ENCODE measurements at places on chromosomes 5 and 9. TPM values are rescaled to one million over a fixed set of nuclear protein-coding genes. Genes with fewer than 3 reads are reported as not detected.

Gene C1QTNF3
- total RNA-seq = 6.7 TPM

DNA sequence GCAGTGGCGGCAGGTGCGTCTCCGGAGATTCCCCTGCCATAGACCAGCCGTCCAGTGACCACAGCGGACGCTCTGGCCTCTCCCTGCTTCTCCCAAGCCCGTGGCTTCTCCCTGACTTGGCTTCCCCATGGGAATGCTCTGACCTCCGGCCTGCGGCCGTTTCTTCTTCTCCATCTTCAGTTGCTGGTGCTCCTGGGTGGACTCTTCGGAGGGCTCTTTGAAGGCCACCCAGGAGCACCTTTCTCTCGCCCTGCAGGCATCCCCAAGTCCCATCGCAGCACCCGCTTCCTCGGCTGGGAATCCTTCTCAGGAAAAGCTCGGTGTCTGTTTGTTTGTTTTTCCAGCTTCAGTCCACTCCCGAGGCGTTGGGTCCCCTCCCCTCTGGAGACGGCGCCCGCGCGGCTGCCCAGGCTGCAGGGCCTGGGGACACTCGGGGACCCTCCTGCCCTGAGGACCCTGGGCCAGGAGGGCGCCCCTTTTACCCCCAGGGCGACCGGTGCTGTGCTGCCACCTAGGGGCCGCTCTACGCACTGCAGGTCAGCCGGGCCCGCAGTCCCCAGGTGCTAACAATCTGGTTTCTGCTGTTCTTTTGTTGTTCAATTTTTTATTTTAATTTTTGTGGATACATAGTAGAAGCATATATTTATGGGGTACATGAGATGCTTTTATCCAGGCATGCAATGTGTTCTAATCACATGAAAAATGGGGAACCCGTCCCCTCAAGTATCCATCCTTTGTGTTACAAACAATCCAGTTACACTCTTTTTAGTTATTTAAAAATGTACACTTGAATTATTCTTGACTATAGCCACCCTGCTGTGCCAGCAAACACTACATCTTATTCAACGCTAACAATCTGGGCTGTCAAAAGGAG is 197.9 kb upstream of the ADAMTS16 start:
- H3K4me1 ChIP-seq = no peaks in the 10 kb centered on the region
- no peak overlapping the region for H3K27ac ChIP-seq
- peak; percentile 48 for DNase-seq
- no peak overlapping the region for H3K4me3 ChIP-seq
- no peaks in the 10 kb centered on the region for H3K36me3 ChIP-seq

GRCh38 chr9:135030566-135031226 is 56.8 kb upstream of the OLFM1 start:
- no peak overlapping the region for H3K27ac ChIP-seq
- no peaks in the 10 kb centered on the region for H3K4me1 ChIP-seq
- DNase-seq = no peak
- H3K36me3 ChIP-seq = no peaks in the 10 kb centered on the region

Gene SLC4A9
- 0.32 TPM for total RNA-seq

Gene FCN1
- 84.4 TPM for total RNA-seq

DNA sequence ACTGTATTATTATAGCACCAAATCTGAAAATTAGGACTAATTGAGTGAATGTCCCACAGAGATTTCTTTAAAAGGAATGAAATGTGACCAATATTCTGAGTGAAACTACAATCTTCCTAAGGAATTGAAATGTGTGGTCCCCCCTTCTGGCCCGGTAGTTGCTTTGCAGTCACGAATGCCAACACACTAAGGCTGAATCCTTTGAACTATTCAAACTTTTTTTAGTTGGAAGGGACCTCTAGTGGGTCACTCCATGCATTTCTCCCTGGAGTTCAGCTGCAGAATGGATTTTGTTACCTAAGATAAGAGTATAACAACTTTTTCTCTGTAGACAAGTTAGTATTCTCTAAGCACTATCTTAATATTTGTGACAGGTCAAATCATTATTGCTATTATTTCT is 2.8 kb downstream of the CDH6 start:
- H3K4me3 ChIP-seq = no peak overlapping the region
- no peak for DNase-seq
- no peaks in the 10 kb centered on the region for H3K36me3 ChIP-seq
- H3K4me1 ChIP-seq = peaks cover 12% of the 10 kb centered on the region
- no peak overlapping the region for H3K27ac ChIP-seq
- H3K27me3 ChIP-seq = peaks cover 31% of the 10 kb centered on the region

GRCh38 chr9:137465720-137466388 is 6.7 kb upstream of the NSMF start:
- no peaks in the 10 kb centered on the region for H3K4me1 ChIP-seq

DNA sequence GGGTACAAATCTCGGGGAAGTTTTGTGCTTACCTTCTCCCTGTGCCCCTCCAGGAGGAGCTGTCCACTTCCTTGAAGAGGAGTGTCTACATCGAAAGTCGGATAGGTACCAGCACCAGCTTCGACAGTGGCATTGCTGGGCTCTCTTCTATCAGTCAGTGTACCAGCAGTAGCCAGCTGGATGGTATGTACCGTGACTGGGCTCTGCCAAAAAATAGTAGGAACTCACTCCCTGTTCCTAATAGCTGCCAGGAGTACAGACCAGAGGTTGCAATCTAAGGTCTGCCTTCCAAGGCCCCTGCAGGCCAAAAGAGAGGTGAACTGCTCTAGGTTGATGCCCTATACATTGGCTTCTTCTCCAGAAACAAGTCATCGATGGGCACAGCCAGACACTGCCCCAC is 3.9 kb downstream of the KIF20A start:
- no peak for DNase-seq
- H3K27ac ChIP-seq = no peak overlapping the region
- no peaks in the 10 kb centered on the region for H3K27me3 ChIP-seq
- H3K36me3 ChIP-seq = peaks cover 34% of the 10 kb centered on the region
- no peak overlapping the region for H3K4me3 ChIP-seq

DNA sequence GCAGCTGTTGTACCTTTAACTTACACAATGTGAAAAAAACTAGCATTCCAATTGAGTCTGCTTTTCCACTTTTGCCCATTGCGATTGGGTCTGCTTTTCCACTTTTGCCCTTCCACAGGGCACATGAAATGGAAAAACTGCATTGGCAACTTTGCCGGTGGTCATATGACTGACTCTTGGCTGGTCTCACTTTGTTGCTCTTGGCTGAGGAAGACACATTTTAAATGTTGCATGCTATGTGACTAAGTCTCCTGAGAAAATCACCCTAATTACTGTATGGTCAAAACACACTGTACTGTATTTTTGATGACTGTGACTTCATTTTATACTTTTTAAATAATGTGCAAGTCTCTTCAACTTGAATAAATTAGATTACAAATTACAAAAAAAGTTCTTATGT is 1.6 kb upstream of the OXCT1 start:
- no peaks in the 10 kb centered on the region for H3K36me3 ChIP-seq
- no peak for DNase-seq
- no peaks in the 10 kb centered on the region for H3K27me3 ChIP-seq
- H3K4me1 ChIP-seq = peaks cover 15% of the 10 kb centered on the region
- no peak overlapping the region for H3K27ac ChIP-seq
- no peak overlapping the region for H3K4me3 ChIP-seq
